Skeletal muscle tissue (tissue), 5 donors: ENCODE measurements at places on chromosomes 3 and 15. TPM values are rescaled to one million over a fixed set of nuclear protein-coding genes. Genes with fewer than 3 reads are reported as not detected.

GPR149 gene
- total RNA-seq: not detected

CCR2 gene
- total RNA-seq: 3.7 TPM

ISG20 gene
- total RNA-seq: 0.52 TPM

SCN11A gene
- total RNA-seq: 2.6 TPM

CHRD gene
- total RNA-seq: 14.1 TPM

IL17RD gene
- 18.8 TPM for total RNA-seq

ENTPD3 gene
- total RNA-seq: 1.6 TPM

ATP8B4 gene
- 15.1 TPM for total RNA-seq

FRMD5 gene
- 3.7 TPM for total RNA-seq

UROC1 gene
- total RNA-seq: not detected

ARGFX gene
- total RNA-seq: not detected

PLCB2 gene
- total RNA-seq: 3.7 TPM

SST gene
- total RNA-seq: not detected

PXK gene
- total RNA-seq: 16.2 TPM

SLC28A2 gene
- not detected for total RNA-seq

PRSS50 gene
- not detected for total RNA-seq

TMEM202 gene
- total RNA-seq: not detected

CGNL1 gene
- 11.5 TPM for total RNA-seq

SMAD3 gene
- 17.2 TPM for total RNA-seq

PCOLCE2 gene
- total RNA-seq: 3.1 TPM

VILL gene
- 7.8 TPM for total RNA-seq

AHSG gene
- total RNA-seq: 0.52 TPM

DLL4 gene
- 11.5 TPM for total RNA-seq

AP4E1 gene
- total RNA-seq: 9.9 TPM

IL12A gene
- 0.52 TPM for total RNA-seq

CLDN18 gene
- total RNA-seq: under 0.01 TPM

OGG1 gene
- total RNA-seq: 29.2 TPM
